ENCODE measurements at places on chromosomes 11 and 22. TPM values are rescaled to one million over a fixed set of nuclear protein-coding genes. Genes with fewer than 3 reads are reported as not detected.

GRCh38 chr11:65121447-65121864, 478 bp downstream of the FAU start:
- DNase-seq: no peak

- DNase-seq: no peak
These were observed 6.1 kb downstream of the P2RY2 start for GRCh38 chr11:73223998-73224730.

DNA sequence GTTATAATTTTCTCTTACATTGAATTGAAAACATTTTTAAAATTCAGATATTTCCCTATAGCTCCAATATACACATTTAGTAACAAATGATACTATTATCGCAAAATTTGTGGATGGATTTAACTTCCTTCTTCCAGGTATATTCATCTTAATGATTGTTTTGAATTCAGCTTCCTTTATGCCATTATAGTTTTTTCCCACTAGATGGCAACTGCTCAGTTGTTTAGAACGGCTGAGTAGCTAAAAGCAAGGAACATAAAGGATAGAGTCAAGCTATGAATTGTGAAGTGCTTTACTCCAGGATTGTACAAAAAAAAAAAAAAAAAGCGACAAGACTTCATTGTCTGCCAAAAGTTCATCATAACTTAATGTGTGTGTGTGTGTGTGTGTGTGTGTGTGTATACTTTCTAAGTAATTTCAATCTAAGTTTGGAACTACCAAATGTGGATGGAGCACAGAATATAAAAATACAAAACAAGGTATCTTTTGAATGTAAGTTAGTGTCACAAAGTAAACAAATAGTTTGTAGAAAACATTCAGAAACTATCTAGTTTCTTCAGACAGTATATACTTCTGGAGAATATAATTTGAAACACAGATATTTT, 846.4 kb downstream of the DLG2 start:
- no peak for DNase-seq

Gene NXPE1
- total RNA-seq: not detected

Gene RAPSN
- 0.26 TPM for total RNA-seq

Gene CHST1
- 132 TPM for total RNA-seq

- DNase-seq: no peak
These were observed 35.2 kb upstream of the USP47 start for GRCh38 chr11:11806586-11806985.

- no peak for DNase-seq
These were observed 24.5 kb upstream of the BLID start for GRCh38 chr11:122140500-122140899.

DNA sequence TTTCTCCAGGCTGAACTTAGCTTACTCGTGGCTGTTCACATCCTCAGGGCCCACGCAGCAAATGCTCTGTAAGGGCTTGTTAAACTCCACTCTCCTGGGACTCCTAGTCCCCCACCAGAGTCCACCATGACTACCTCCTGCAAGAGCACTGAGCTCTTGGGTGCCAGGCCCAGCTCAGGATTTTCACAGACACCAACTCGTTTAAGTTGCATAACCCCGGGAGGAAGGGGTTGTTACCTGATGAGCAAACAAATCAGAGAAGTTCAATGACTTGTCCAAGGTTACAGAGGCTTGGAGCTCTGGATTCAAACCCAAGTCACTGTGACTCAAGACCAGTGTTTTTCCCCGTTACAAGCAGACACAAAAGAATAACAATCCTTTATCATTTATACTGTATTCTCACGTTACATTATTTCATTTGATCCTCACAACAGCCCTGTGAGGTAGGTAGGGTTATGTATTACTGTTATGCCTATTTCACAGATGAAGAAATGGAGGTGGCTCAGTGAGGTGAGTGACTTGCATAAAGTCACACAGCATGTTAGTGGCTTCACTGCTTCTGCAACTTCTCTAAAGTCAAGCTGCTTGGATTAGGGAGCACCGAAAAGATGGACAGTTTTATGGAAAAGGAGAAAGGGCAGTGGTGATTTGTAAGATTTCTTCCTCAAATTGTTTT, 17.4 kb downstream of the KCTD21 start:
- no peak for DNase-seq

Gene NOX4
- 3.6 TPM for total RNA-seq

Gene C22orf42
- not detected for total RNA-seq

Gene TUBA8
- 57.3 TPM for total RNA-seq

Gene LIPT2
- 1.5 TPM for total RNA-seq

GRCh38 chr11:73614591-73614990, 16.7 kb upstream of the FAM168A start:
- no peak for DNase-seq

Gene MMP27
- not detected for total RNA-seq

Gene PIWIL4
- 6.7 TPM for total RNA-seq

DNA sequence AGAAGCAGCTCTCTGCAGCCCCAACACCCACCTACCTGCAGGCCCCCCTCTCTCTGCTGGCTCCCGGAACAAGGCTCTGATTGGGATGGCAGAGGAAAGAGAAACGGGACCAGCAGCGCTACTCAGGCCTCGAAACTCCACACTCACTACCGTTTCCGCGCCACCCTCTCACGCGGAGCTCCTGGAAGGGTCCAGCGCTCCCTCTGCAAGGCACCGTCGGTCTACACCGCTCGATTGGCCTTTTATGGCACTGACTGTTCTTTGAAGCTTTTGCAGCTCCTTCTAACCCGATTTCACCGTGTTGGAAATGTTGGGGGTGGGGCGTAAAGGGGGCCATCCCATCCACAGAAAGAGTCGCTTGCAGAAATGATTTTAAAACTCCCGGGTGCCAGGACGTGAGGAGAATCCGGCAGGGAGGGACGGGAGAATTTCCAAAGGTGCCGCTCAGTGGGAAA, 323 bp upstream of the PANX1 start:
- DNase-seq: peak; percentile 50

DNA sequence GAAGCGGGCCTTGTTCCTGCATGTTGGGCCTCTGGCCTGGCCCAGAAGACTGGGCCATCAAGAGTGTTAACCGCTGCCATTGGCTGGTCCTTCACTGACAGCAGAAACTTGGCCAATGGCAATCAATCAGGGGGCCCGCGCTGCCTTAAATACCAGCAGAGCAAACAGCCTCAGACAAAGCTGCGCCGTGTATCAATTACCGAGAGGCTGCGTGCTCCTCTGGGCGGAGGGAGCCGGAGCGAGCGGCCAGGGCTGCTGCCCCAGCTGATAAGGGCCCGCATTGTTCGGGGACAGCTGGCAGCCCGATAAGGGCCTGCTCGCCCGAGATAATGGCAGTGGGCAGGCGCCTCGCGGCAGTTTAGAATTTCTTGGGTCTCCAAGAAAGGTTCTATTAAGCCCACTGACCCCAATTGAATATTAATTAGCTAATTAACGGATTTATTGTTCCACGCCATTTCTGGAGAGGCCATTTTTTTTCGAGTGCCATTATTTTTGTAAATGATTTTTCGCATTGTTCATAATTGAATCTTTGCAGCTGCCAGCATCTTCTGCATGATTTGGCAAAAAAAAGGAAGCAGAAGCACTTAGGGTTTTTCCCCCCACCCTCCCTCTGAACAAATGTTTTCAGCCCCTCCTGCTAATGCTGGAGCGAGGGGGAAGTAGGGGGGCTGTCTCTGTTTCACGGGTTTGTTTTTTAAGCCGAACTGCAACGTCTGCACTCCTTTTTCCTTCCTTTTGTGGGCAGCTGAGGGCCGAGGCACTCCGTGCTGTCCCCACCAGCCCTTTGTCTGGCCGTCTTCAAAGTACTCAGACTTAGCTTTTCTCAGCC, 37.6 kb upstream of the RIC3 start:
- DNase-seq: peak; percentile 81

GRCh38 chr22:40627612-40628011, 8.9 kb downstream of the MRTFA start:
- no peak for DNase-seq

DNA sequence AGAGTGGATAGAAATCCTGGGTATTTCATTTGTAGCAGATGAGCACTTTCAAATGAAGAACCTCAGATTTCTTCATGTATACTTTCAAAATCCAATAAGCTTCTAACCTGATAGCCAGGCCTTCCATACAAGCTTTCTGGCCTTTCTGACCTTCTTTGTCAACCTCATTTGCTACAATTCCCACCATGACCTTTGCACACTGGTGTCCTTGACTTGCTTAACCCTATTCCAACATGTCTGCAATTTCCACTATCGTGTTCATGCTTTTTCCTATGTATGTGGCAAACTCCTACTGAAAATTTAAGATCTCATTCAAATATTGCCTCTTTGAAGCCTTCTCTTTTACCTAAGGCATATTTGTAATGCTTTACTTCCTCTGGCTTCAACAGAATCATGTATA, 242.1 kb upstream of the CCDC90B start:
- no peak for DNase-seq

DNA sequence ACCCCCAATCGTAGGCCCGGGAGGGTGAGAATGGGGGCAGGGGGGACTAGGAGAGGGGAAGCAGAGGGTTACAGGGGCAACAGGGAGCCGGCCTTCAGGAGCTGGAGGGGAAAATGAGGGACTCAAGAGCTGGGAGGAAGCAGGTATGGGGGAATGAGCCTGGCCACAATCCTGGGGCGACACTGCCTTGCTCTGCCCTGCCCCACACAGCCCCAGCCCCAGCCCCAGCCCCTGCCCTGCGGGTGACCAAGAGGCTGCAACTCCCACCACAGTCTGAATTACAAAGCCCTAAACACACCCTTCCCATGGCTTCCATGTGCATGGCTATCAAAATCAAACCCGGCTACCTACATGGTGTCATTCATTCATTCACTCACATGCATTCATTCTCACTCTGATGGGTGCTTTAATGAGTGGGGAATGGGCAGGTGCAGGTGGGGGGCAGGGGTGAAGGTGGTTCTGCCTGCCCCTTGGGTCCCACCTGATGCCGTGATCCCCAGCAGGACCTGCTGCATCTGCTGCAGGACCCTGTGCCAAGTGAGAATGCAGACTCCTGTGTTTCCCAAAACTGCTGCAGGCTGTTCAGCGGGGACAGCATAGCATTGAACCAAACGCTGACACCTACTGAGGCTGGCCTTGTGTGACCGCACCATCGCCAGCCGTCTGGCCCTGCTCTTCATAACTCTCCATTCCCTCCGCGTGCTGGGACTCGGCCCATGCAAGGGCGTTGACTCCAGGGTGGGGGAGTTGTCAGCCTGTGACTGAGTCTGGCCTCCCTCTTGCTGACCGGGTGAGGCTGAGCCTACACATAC, 9.5 kb upstream of the LINC01488 start:
- DNase-seq: no peak

Gene DCUN1D5
- 25.1 TPM for total RNA-seq

DNA sequence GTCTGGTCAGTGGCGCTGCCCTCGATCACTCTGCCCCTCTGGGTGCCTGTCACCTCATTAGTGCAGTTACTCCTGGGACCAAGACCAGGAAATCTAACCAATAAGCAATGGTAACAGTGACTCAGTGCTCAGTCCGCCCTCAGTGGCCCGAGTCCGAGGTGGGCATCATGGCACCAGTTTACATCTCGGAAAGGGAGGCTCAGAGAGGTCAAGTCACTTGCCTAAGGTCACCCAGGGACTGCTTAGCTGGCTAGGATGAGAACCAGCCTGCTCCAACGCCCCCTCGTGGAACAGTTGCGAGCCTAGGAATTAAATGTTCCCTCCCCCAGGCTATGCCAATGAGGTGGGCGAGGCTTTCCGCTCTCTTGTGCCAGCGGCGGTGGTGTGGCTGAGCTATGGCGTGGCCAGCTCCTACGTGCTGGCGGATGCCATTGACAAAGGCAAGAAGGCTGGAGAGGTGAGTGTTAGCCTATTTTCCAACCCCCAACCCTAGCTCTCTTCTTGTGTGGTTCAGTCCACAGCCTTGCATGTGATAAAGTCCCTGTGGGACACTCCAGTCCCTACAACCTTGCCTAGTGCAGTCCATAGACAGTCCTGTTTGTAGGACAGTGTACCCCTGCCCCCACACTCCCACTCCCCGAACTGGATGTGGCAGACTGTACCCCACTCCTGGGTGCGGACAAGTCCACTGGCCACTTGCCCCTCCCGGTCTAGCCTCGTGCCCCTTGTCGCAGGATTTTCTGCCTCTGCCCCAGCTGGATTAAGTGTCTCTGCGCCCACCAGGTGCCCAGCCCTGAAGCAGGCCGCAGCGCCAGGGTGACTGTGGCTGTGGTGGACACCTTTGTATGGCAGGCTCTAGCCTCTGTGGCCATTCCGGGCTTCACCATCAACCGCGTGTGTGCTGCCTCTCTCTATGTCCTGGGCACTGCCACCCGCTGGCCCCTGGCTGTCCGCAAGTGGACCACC, 1.1 kb downstream of the MTFP1 start:
- peak; percentile 86 for DNase-seq

DNA sequence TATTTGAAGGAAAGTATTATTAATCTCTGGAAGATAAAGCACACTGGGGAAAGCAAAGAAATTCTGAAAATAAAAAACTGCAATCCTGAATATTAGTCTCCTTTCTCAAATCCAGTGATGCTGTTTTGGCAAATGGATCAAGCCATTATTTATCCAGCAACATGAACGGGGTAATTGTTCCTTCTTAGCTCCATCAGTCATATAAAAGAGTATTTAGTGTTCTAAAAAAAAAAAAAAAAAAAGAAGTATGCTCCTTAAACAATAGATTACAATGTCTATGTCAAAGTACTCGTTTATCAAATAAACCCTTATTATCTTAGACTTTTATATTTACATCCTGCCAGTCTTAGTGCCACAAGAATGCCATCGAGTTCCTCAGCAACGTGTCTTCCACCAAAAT, 1.3 kb downstream of the RDX start:
- DNase-seq: no peak

DNA sequence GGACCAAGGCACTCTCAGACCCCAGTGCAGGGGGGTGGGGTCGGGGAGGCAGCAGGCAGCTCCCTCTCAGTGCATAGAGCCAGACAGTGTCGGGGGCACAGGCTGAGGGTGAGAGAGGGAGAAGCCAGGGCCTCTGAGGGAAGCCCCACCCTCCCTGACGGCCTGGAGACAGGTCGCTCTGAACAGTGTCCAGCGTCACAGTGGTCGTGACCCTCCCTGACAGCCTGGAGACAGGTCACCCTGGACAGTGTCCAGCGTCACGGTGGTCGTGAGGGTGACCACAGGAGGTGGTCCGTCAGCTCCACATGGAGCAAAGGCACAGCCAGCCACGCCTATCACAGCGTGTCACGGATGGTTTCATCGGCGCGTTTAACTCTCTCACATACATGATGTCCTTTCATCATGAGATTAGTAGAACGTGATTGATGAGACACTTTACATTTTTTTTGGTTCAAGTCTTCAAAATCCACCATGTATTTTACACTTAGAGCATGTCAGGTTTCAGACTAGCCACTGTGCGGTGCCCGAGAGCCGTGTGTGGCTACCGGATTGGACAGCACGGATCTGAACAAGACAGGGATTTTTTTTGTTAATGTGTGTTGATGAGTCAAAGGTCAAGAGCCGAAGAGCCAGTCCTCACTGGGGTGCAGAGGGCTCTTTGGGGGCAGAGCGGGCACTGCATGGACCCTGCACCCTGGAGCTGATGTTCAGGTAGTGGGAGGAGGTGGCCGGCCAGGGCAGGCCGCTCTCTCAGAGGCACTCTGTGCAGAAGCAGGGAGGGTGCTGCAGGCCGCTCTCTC, 23.9 kb upstream of the PANX2 start:
- peak; percentile 61 for DNase-seq

- DNase-seq: no peak
These were observed at the start of gene INSC for GRCh38 chr11:15114501-15115475. INSC (plus strand) TSS chr11:15114923; CDS start chr11:15149175, 34,252 bp downstream.

Gene TRPC6
- 1.4 TPM for total RNA-seq

Data from dorsolateral prefrontal cortex (tissue), 122 donors.